Cortex of kidney (tissue), 1 donor: ENCODE measurements at places on chromosomes 4 and X.

DNA sequence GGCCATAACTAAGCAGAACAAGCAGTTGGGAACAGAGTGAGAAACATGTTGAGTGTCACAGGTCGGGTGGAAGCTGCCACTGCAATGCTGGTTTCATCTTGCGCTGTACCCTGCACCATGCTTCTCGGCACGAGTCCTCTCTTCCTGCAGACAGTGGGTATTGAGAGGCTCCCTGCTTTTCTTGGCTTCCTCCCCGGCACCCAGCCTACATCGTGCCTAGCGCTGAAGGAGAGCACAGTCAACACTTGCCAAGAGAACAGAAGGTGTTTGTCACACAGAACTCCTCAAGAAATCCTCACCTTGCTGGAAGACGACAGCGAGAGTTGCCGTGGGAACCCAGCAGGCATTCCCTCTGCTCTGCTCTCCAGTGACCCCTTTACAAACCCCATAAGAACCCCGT lies 53.6 kb downstream of the EVC2 start:
- no peak for DNase-seq

GRCh38 chr4:99221980-99222379 lies 2.9 kb upstream of the ADH6 start:
- no peak for DNase-seq

DNA sequence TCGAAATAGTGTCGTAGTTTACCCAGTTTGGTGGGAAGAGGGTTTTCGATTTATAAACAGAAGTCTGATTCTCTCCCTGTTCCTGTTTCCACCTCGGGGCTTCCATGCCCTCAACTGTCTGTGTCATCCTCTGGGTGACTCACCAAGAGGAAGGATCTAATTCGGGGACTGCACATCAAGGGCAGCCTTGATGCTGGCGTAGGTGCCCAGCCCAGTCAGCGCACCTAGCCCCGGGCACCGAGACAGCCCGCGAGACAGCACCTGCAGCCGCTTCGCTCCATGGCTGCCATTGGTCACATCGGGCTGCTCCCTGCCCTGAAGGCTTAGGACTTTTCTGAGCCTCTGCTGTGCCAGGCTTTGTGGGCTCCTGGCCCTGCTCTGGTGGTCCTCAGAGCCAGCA lies 7.7 kb downstream of the ABCD1 start:
- no peak for DNase-seq

DNA sequence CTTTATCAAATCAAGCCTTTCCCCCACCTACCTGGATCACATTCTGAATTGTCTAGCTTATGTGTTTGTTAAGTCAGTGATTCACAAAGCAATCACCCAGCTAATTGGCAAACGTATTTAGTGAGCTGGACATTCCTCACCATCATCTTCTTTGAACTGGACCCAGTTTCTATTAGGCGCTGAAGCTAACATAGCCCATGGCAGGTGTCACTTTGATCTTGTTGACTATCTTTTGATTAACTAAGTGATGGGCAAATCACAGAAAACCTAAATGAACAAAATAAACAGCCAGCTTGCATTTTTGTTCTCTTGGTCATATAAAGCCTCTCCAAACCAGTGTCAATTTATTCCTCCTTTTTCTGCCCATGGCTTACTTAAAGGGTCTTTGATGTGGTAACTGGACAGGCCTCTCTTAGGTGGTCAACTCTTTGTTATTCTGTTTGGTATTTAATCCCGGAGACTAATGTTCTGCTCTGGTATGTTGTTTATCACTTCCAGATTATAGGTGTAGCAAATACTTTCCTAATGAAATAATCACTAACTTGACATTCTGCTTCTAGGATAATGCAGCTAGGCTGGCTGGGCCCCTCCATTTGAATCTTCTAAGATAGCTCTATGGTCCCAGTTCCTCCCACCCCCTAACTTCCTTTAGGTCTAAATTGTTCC lies 105.3 kb upstream of the SMIM10 start:
- no peak for DNase-seq

DNA sequence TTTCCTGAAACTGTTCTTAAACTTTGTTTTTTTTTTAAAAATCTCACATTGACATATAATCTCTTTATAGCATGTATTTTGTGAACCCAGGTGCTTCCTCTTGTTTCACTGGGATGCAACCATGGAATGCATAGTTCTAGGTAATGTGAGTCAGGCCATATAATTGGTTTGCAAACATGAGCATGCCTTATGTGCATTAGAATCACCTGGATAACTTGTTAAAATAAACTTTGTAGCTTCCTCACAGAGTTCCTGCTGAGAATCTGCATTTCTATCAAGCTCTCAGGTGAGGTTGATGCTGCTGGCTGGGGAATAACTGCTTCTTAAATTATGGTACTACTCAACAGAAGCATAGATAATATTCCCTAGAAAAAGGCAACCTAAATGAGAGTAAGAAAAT lies 940.3 kb upstream of the LCORL start:
- DNase-seq: no peak

GRCh38 chr4:184383497-184384055 lies 90.8 kb downstream of the IRF2 start:
- no peak for DNase-seq
